ENCODE measurements at places on chromosomes 11 and 22.

GRCh38 chr11:65112546-65113360 is 1.1 kb downstream of the TM7SF2 start:
- DNase-seq, result peak; percentile 81

GRCh38 chr11:120510406-120511115 is 987 bp upstream of the GRIK4 start:
- DNase-seq, result no peak

GRCh38 chr22:39932918-39933649 is 27.1 kb upstream of the TMA7B start:
- DNase-seq, result peak; percentile 52

- DNase-seq, result peak; percentile 25
Observed at GRCh38 chr11:109864834-109865547, 228.2 kb upstream of the ZC3H12C start.

- DNase-seq, result no peak
Observed at GRCh38 chr22:46678785-46679700, 58.9 kb downstream of the GRAMD4 start.

- no peak for DNase-seq
Observed at GRCh38 chr11:23991165-23991539, 505.7 kb upstream of the LUZP2 start.

DNA sequence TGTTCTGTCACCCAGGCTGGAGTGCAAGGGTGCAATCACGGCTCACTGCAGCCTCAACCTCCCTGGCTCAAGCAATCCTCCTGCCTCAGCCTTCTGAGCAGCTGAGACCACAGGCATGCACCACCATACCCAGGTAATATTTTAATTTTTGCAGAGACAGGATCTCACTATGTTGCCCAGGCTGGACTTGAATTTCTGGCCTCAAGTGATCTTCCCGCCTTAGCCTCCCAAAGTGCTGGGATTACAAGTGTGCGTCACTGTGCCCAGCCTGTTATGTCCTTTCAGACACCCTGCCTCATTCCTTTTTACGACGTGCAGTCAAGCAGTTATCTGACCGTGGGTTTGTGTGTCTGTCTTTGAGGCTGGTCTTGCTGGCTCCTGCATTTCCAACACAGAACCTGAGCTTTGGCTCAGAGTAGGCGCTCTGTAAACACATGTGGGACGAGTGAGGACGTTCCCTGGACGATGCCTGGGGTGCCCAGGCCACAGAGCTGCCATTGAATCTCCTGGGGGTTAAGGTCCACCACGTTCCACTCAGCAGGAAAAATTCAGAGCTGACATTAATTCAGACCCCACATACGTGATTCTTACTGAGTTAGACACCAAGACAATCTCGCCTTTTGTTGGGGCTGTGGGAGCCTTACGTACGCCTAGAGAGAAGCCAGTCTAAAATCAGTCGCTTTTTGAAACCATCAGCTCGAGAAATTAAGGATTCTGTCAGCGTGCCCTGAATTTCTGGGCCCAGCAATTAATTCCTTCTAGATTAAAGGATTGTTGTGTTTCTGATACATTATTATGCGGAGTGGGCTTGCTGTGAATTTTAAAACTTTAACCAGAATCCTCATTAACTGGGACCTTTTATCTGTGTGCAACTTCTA is 21.5 kb upstream of the EMID1 start:
- DNase-seq, result no peak

GRCh38 chr22:35456757-35457156 is 56.8 kb downstream of the MCM5 start:
- no peak for DNase-seq
